Stimulated activated CD4-positive, alpha-beta T cell treated with anti-CD3 and anti-CD28 coated beads, Interleukin-4, amount 100 ng/mL, for 24 hours (primary cell): ENCODE measurements at places on chromosomes 13 and 19.

DNA sequence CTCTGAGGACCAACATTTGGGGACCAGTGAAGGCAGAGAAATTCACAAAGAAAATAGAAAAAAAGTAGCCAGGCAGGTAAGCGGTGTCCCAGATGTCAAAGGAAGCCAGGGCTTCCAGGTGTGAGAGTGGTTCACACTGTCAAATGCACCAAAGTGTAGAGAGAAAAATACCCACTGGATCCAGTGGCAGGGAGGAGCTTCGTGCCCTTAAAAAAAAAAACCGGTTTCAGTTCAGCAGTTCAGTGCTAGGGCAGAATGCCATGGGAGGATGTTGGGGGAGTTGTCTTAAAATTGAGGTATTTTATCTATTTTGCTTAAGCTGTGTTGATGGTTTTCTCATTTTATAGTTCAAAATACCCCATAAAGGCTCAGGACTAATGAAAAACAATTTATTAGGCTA, 47.8 kb upstream of the C1QTNF9 start:
- DNase-seq: no peak

DNA sequence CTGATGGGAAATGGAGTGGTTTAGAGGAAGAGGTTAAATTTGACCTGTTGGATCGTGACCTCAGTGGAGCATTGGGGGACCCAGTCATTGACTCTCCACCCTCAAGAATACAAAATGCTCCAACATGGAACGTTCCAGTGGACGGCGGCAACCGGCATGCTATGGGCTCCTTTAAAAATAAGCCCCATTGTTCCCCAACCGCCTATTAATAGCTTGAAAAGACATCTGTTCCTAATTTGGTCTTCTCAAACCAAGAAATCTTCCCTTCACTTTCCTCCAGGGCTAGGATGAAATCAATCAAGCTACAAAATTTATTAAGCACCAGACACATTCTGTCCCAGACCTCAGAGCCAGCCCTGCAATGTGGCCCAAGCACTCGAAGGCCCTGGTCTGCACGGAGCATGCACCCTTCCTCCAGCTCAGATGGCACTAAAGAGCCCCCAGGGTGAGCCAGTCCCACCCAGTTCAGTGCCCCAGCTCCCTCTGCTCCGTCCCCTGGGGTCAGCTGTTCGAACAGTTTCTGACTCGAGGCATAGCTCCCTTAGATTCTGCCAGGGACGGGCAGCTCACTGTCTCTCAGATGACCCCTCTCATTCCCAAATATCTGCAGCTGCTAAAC, 22.5 kb upstream of the VSTM2B start:
- DNase-seq: no peak

GRCh38 chr19:39205449-39205764, 1.3 kb upstream of the SYCN start:
- DNase-seq: no peak

- no peak for DNase-seq
Observed at GRCh38 chr13:42883771-42884467, 102.5 kb downstream of the FAM216B start.

- DNase-seq: no peak
Observed at GRCh38 chr19:49022116-49022515, 2.0 kb downstream of the CGB3 start.

DNA sequence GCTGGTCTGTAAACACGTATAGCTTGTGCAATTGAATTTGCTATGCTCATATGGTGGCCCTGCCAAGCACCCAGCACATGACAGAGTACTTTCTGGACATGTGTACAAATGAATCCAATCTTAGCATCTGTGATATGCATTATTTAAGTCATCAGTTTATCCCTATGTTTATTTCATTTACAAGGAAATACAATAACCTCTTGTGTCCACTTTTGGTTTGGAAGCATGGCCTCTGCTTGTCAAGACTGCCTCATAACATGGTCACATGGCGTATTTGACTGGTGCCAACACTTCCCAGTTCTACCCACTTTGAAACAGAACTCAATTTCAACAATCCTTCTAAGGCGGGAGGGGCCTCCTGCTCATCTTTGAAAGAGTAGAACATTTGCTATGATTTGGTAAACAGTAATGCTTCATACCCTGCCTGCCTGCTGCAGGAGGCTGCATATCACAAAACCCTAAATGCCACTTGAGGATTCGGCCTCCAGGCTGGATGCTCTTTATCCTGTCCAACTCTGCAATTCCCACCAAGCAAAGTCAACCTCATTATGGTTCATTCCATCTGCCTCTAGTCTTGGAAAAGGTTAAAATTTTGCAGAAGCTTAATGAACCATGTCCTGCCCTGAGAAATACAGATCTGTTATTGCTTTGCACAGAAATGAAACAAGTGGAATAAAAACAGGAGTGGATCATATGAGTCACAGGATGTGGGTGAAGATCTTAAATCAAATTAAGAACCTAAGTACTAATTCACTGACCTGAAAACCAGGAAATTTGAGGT, 151.3 kb downstream of the CYSLTR2 start:
- peak; percentile 17 for DNase-seq

- no peak for DNase-seq
Observed at GRCh38 chr13:50797091-50797490, 46.4 kb downstream of the DLEU7 start.

GRCh38 chr13:87698268-87698667, 27.1 kb downstream of the SLITRK5 start:
- DNase-seq: no peak

GRCh38 chr13:106568299-106569003, 514 bp upstream of the ARGLU1 start:
- DNase-seq: no peak

- no peak for DNase-seq
Observed at GRCh38 chr13:112669881-112670499, 19.8 kb upstream of the ATP11A start.

DNA sequence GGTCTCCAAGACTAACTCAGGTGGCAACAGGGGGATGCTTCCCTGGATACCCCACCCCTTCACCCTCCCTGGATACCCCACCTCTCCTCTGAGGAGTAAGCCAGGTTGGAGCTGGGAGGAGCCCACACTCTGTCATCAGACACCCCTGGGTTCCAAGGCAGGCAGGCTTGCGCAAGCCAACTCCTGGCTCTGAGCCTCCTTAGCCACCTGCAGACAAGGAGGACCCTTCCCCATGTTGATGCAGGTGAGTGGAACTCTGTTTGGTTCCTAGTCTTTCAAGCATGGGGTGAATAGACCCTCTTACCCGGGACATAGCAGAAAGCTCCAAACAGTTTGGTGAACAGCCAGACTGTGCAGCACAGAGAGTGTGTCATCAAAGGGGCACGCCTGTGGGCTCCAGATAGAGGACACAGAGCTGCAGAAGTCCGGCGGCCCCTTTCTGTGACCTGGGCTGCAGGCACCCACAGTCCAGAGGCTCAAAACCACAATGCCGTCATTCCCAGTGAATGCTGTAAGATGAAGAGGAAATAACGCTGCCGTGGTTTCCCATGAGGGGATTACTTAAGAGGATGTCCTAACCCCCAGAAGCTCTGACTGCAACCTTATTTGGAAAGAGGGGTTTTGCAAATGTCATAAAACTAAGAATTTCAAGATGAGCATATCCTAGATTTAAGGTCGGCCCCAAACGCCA, 12.1 kb upstream of the HAS1 start:
- DNase-seq: no peak

GRCh38 chr13:108984251-108984920, 355.0 kb downstream of the MYO16 start:
- DNase-seq: no peak

GRCh38 chr19:33393286-33394005, 19.9 kb downstream of the CEBPG start:
- DNase-seq: no peak

GRCh38 chr13:64810750-64811149, 2419.4 kb downstream of the PCDH9 start:
- DNase-seq: no peak

- DNase-seq: no peak
Observed at GRCh38 chr13:112575675-112576074, 12.3 kb downstream of the TUBGCP3 start.

- no peak for DNase-seq
Observed at GRCh38 chr13:96130818-96131340, 41.0 kb downstream of the HS6ST3 start.

DNA sequence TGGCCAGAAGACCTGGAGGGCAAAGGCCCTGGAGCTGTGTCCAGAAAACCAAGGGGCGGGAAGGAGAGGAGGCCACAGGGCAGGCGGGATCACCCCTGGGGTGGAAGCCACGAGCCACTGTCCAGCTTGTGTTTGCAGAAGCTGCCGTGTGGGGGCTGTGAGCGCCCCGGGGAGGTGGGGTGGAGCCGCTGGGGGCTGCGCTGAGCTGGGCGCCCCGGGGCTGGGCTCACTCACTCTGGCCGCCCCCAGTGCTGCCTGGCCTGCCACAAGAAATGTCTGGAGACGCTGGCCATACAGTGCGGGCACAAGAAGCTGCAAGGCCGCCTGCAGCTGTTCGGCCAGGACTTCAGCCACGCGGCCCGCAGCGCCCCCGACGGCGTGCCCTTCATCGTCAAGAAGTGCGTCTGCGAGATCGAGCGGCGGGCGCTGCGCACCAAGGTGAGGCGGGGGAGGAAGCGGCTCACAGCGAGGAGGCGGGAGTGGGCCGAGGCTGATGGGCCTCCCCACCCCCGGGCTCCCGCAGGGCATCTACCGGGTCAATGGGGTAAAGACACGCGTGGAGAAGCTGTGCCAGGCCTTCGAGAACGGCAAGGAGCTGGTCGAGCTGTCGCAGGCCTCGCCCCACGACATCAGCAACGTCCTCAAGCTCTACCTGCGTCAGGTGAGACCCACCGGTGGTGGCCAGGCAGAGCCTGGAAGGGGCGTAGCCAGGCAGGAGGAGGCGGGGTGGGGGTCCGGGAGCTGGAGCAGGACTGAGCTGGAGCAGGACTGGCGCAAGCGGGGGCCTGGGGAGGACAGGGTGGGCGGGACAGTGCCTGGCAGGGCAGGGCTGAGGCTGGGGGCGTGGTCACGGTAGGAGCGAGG, 13.6 kb downstream of the POLR2E start:
- no peak for DNase-seq

DNA sequence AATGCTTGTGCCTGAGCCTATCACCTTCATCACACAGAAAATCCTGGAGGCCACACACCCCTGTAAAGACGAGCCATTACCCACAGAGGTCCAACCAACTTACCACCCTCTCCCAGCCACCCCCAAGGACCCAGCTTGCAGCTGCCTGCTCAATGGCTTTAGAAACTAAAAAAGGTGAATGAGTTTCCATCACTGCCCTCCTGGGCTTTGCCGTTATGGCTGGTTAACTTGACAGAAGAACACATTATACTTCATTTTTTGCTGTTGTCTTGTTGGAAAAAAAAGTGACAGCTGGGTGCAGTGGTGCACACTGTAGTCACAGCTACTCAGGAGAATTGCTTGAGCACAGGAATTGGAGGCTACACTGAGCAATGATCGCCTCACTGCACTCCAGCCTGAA, 17.4 kb upstream of the FEM1A start:
- no peak for DNase-seq

- DNase-seq: no peak
Observed at GRCh38 chr19:41299046-41299754, 10.8 kb upstream of the CCDC97 start.

DNA sequence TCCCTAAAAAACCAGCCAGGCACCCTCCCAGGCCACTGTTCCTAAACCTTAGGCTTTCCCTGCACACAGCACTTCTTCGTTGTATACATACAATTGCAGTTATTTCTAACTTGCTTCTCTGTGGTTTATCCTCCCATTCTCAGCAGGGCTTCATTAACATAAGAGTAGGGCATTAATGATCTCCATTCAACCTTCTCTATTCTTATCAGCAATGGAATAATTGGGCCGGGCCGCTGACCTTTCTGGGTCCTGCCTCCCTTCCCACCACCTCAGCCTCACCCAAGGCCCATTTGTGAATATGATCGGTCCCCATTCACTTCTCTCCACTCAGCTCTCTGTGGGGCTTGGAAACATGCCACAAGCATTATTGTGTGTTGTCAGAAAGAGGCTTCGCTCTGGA, 184.2 kb downstream of the SUCLA2 start:
- no peak for DNase-seq

DNA sequence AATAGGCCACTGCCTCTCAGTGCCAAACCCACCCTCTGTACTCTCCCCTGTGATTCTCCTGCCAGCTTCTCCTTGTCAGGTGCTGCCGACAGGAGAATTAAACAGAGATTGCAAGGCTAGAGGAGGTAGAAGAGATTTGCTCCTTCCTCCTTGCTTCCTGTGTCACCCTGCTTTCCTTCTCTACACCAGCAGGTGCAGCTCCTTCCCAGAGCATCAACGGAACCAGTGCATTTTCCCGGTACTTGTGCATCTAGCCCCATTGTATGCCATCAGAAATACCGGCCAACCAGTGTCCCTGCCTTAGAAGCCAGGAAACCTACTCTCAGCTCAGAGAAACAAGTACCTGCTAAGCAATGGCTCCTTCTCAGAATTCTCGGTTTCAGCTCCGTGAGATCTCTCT, 253.2 kb downstream of the SUCLA2 start:
- DNase-seq: no peak

DNA sequence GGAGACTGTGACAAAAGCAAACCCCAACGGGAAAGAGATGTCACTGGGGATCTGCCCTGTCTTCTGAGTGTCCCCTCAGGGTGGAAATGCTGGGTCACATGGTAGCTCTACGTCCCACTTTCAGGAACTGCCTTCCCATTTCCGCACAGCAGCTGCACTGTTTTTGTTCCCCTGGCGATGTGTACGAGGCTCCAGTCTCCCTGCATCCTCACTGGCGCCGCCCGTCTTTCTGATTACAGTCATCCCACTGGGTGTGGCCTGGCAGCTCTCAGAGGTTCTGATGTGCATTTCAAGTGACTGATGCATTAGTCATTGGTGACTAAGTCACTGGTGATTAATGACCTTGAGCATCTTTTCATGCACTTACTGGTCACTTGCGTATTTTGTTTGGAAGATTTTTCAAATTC, 21.2 kb downstream of the PCID2 start:
- DNase-seq: peak; percentile 78

DNA sequence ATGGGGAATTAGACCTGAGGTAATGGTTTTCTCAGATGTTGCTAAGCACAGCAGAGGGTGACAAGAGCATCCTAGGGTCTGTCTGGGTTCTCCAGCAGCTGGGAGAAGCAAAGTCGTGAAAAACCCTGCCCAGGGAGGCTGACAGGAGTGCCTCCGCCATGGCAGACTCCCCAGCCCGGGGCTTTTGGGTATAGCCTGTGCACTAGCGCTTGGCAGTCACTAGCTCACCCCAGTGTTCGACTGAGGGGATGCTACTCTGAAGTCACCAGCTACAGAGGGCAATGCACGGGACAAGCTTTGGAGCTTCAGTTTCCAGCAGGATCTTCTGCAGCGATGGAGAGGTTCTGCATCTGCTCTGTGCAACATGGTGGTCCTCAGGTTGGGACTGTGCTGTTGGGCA, 87.5 kb downstream of the ING1 start:
- DNase-seq: no peak

DNA sequence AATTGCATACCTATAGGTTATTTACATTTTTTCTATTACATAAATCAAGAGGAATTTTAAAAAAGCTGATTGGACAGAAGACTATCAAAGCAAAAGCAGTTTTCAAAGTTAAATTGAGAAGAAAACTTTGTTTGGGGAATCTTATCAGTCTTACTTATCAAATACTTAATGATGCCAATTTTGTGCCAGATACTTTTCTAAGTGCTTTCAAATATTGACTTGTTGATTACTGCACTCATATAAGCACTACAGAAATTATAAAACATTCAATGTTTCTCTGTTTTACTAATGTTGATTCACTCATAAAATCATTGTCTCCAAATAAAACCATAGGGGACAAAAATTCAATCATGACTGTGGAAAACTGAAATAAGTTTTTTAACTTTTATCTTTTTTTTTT, 36.2 kb downstream of the PCDH9 start:
- DNase-seq: no peak
